ENCODE measurements at places on chromosomes 4 and X. TPM values are rescaled to one million over a fixed set of nuclear protein-coding genes. Genes with fewer than 3 reads are reported as not detected.

The THAP9 gene
- total RNA-seq, result 5.8 TPM

The SPP1 gene
- total RNA-seq, result not detected

The HTR2C gene
- not detected for total RNA-seq

The AFAP1 gene
- 29.8 TPM for total RNA-seq

The PRDX4 gene
- 204 TPM for total RNA-seq

The MID1IP1 gene
- total RNA-seq, result 10.0 TPM

The NFKB1 gene
- 31.6 TPM for total RNA-seq

The ELF4 gene
- total RNA-seq, result 10.2 TPM

Measured in lung microvascular endothelial cell (primary cell).